ENCODE measurements at places on chromosomes 12 and 14.

DNA sequence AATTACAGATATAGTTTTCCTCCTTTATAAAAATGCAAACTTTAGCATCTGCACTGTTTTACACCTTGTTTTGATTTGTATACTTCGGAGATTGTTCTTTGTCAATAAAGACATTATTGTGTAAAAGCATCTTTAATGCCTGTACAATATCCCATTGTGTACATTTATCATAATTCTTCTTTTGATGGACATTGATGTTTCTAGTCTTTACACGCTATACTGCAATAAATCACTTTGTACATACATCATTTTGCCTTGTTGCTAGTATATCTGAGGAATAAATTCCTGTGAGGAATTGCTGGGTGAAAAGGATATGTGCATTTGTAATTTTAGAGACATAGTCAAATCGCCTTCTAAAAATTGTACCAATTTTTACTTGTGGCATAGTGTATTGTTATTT lies 30.4 kb downstream of the WDR20 start:
- DNase-seq = no peak

DNA sequence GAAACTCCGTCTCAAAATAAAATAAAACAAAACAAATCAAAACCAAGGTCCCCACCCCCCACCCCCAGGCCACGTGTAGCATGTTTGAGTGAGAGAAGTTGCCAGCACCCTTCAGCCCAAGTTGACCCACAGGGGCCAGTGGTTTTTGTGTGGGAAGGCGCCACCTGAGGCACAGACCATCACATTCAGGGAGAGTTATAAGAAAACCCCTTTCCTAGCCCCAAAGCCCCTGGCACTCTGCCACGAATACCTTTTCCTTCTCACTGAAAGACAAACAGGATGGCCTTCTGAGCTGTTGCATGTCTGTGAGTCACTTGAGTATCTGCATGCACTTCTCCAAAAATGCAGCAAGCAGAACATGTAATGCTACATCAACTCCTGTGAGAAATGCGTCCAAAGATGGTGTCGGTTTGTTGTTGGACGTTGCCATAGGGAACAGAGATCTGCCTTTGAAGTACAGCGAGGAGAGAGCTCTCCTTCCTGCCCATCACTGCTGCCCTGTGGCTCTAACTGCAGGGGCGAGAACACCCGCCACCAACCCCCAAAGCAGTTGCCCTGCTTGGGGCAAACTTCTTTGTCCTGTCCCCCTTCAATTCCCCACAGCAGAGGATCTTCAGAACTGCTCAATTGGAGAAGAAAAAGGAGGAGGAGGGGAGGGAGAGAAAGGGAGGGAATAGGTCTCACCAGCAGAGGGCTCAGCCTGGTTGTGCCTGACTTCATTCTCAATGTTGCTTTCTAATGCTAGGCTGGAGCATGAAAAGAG lies 2.7 kb upstream of the TRAF3 start:
- DNase-seq = peak; percentile 64

DNA sequence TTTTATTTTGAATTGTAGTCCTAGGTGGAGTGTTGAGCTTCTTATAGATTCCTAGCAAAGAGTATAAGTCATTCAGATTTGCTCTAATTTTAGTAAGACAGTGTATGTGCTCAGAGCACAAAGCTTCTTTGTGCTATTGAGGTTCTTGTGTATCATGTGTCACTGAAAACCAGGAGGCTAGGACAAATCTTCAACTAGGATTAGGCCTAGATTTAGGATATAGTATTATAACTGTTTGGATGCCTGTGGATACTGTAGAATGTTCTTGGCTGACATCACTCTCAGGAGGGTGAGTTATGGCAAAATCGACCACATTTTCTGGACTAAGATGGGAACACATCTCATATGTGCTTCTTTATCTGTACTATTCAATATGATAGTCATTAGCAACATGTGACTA lies 86.5 kb downstream of the DHRS2 start:
- DNase-seq = no peak

- DNase-seq = no peak
These were observed 30.3 kb downstream of the CD9 start for GRCh38 chr12:6230321-6231110.

DNA sequence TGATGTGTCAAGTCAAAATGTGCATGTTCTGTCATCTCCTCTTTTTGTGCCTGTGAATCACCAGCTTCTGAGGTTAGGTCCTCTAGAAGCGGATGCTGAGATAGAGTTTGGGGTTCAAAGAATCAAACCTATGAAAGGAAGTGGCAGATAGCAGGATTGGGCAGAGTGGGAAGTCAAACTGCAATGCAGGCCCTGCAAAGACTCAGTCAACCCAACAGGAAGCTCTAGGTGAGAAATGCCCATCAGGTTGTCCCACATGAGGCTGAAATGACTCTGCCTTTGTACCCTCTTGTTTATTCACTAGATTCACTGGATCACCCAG lies 4.5 kb upstream of the MIA2 start:
- DNase-seq = no peak

DNA sequence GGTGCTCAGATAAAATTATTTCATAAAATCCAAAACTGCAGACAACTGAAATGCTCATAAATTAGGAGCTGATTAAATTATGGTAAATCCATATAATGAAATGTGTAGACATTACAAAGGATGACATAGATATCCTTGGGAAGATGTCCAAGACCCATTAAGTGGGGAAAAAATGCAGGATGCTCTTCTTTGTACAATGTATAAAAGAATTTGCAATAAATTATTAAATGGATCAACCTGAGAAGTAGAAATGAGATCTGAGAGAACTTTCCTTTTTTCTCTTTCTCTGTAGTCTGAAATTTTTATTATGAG lies 336.4 kb upstream of the E2F7 start:
- no peak for DNase-seq

DNA sequence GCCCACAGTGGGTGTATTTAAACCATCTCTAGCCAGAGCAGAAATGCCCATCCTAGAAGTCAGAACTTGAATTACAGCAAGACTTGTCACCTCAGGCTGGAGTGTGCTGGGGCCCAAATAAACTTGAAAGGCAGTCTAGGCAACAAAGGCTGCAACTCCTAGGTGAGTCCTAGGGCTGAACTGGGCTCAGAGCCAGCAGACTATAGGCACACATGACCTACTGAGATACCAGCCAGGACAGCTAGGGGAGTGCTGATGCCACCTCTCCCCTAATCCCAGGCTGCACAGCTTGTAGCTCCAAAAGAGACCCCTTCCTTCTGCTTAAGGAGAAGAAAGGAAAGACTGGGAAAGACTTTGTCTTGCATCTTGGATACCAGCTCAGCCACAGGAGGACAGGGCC lies 106.0 kb downstream of the TXNDC16 start:
- DNase-seq = no peak

GRCh38 chr14:70873627-70874026 lies 33.6 kb upstream of the PCNX1 start:
- no peak for DNase-seq

GRCh38 chr14:68492381-68493151 lies 300.3 kb downstream of the ZFP36L1 start:
- DNase-seq = no peak

DNA sequence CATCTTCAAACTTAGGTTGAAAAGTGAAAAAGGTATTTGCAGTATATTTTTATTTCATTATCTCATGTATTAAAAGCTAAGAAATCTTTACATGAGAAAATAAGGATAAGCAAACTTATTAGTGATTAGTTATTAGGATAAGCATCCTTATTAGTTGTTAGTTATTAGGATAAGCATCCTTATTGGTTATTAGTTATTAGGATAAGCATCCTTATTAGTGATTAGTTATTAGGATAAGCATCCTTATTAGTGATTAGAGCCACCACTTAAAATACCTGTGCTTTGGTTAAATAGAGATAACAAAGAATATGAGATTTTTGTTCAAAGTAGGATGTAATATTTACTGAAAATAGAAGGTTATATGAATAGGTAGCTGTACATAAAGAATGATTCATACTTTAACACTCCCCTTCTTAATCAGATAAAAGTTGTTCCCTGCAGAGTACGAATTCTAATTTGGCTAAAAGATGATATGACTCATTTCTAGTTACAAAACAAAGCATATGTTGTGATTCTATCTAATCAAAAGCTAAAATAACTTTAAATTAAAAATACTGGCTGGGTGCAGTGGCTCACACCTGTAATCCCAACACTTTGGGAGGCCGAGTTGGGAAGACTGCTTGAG lies 56.4 kb downstream of the KDM5A start:
- no peak for DNase-seq

DNA sequence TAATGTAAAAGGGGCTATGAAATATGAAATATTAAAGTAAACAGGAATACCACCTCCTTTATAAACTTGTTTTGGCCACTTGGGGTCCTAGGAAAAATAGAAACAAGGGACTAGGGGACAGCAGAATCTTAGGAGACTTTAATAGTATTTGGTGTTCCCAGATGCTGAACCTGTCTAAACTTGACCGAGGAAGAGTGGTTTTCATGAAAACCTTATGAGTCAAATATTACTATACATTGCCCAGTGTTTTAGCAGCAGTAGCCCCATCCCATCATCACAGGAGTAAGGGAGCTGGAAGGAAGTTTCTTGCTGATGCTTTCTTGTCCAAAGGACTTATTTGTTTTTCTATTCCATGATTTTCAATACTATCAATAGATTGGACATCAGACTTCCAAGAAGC lies 177.5 kb upstream of the CAND1 start:
- DNase-seq = no peak

DNA sequence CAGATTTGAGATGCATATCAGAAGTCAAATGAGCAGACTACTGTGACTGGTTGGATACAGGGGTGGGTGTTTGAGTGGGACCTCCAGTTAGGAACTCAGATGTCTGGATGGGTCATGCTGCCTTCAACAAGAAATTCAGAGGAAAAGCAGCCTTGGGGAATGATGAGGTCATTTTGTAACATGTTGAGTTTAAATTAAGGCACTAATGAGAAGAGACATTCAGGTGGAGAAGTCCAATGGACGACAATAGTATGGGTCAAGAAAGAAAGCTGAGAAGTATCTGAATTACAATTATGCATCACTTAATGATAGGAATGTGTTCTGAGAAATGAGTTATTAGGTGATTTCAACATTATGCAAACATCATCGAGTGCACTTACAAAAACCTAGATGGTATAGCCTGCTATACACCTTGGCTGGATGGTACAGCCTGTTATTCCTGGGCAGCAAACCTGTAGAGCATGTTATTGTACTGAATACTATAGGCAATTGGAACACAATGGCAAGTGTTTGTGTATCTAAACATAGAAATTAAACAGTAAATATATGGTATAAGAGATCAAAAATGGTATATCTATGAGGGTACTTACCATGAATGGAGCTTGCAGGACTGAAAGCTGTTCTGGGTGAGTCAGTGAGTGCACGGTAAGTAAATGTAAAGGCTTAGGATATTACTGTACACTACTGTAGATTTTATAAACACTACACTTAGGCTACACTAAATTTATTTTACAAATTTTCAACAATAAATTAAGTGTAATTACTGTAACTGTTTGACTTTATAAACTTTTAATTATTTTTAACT lies 414.7 kb downstream of the RAD51B start:
- no peak for DNase-seq

DNA sequence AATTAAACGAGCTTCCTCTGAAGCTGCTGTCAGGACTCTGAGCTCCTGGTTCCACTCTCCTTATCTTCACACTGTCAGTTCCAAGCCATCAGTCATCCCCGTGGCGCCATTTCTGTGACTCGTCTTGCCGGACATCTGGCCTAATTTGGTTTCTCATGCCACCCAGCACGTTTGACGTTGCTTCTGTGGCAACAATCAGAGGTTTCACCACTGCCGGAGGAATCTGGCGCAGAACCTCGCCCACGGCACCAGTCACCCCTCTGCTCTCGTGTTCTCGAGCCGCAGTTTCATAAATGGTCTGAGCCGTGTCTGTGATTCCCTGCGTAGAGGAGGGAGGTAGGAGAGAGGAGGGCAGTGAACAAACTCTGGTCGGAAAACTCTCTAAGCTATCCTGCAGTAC lies 29.7 kb downstream of the BDKRB1 start:
- DNase-seq = peak; percentile 35

DNA sequence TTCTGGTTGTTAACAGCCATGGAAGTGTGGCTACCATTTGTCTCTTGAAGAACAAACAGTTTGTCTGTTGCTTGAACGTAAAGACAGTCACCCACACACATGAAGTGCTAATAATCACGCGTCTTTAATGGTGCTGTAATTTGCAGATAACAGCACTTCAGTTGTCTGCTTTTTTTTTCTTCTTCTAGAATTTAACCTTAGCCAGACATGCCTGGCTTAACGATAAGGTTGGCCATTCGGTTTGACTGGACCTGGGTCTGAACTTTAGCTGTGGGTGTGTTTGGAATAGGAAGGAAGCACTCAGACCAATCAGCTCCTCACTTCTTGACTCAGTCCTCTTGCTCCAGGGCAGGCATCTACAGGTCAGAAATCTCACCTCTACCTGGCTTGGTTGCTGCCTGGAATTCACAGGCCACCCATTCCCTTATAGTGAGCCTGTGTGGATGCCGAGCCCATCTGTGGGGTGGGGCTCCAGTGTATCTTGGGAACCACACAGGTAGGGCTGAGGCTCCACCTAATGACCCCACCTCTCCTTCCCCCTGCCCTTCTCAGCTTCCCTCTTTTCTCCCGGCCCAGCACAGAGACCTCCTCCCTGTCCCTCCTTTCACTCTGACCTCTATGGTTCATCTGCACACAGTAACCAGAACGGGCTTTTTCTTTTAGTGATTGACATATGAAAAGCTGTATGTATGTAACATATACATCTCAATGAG lies 246.4 kb upstream of the PWP1 start:
- DNase-seq = no peak

DNA sequence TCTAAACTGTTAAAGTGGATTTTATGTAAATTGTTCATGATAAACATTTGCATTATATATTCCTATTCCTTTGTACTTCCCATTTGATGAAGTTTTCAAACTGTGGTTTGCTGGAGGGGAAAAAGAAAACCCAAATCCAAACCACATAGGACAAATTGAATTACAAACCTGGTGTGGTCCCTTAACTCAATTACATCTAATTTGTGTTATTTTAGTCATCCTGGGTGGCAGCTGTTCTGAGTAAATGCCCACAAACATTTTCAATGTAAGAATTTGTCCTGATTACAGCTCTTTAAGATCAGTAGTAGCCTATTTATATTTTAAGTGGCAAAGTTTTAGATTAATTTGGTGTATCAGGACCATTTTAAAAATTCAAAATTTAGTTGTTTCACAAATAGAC lies 153.9 kb downstream of the RAD51B start:
- no peak for DNase-seq

DNA sequence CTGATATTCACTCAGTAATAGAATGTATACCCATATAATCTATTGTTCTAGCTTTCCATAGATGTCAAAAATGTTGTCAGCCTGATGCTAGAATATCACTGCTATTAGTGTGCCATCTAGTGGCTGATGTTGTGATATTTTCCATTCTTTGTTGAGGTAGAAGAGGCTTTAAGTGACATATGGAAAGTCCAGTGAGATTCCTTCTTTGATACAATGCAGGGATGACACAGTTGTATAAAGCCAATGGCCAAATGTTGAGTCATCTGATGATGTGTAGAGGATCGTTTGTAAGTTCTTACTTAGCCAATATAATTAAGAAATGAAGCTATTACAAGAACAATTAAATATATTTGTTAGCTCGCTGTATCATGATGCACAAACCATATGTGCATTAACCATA lies 58.1 kb upstream of the PCED1B start:
- DNase-seq = no peak

Data from upper lobe of left lung (tissue), 6 donors.